ENCODE measurements at places on chromosomes 16 and 17.

DNA sequence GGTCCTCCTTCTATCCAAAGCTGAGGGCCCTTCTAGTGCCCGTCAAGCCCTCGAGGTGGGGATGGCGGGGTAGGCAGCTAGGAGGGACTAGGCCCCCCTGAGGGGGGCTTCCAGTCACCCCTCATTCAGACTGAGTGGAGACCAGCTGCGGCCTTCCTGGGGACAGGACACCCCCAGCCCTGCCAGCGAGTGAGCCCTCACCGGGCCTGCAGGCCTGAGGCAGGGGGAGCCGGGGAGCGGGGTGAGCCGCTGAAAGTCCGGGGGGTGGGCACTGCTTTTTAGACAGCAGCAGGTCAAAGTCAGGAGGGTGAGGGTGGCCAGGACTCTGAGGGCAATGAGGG lies 8.7 kb upstream of the KREMEN2 start:
- DNase-seq: no peak

DNA sequence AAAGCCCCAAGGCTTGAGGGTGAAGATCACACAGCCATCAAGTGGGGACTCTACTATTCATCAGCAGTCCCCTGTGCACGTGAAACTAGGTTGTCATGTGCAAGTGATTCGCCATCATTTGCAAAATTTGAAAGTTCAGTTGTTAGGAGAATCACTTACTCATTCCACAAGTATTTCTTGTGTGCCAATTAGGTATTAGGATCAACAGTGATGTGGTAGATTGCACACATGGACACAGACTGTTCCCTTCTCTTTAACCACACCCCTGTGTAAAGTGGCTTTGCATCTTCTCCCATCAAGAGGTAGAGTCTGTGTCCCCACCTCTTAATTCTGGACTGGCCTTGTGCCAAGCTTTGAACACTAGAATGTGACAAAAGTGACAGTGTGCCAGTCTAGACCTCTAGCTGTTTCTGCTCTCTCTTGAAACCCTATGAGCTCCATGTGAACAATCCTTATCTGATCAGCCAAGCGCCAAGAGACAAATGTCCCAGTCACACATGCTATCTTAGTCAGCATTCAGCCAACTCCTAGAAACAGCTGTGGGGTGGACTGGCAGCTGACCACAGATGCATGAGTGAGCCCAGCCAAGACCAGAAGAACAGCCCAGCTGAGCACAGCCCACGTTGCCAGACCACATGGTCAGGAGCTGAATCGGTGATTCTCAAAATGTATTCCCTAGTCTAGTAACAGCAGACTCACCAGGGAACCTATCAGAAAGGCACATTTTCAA lies 31.5 kb upstream of the SHISA9 start:
- no peak for DNase-seq

- DNase-seq: no peak
Observed at GRCh38 chr17:68507576-68507975, 4.7 kb upstream of the PRKAR1A start.

- no peak for DNase-seq
Observed at GRCh38 chr17:31499771-31500554, 108.5 kb downstream of the RAB11FIP4 start.

- no peak for DNase-seq
Observed at GRCh38 chr17:45834471-45835396, 9.9 kb upstream of the SPPL2C start.

- no peak for DNase-seq
Observed at GRCh38 chr17:5798094-5798493, 213.8 kb upstream of the NLRP1 start.

GRCh38 chr16:3874794-3875692 lies 5.5 kb downstream of the CREBBP start:
- DNase-seq: no peak

GRCh38 chr16:69618721-69619120 lies 53.0 kb downstream of the NFAT5 start:
- DNase-seq: no peak

GRCh38 chr17:64176556-64176955 lies 46.6 kb upstream of the ERN1 start:
- no peak for DNase-seq

- DNase-seq: no peak
Observed at GRCh38 chr17:78082988-78083387, 45.6 kb downstream of the TMC6 start.

GRCh38 chr16:64151990-64152767 lies 969.7 kb downstream of the CDH11 start:
- no peak for DNase-seq

DNA sequence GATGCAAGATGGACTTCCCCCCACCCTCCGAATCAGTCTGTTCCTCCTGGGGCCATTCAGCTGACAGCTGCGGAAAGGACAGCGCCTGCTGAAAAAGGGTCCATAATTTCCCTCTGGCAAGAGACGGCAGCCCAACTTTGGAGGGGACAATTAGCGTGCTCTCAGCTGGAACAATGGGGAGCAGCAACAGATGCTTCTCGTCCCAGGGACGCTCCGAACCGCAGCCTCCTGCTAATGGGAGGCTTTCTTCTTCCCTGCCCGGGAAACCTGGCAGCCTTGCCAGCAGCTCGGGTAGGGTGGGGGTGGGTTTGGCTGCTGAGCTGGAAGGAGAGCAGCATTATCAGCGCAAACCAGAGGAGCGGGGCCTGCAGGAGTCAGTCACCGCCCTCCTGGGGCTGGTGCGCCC lies 500.0 kb upstream of the SALL1 start:
- no peak for DNase-seq

GRCh38 chr17:27741971-27742575 lies 58.3 kb downstream of the NOS2 start:
- DNase-seq: no peak

- DNase-seq: no peak
Observed at GRCh38 chr16:68331879-68332410, 21.1 kb downstream of the PRMT7 start.

DNA sequence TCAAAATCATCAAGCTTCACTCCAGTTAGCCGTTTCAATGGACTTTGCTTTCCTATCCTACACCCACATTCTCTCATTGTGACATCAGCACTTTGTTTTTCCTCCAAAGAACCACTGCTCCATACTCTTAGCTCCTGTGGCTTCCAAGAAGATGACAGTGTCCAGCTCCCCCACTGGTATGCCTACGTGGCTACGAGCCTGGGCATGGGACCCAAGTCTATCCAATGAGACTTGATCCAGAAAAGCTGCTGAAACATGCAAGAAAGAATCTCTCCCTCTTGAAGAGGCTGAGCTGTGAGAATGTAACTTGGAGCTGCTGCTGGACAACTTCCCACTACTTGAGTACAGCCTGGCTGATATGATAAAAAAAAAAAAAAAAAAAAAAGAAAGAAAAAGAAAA lies 9.4 kb downstream of the TOX3 start:
- no peak for DNase-seq

DNA sequence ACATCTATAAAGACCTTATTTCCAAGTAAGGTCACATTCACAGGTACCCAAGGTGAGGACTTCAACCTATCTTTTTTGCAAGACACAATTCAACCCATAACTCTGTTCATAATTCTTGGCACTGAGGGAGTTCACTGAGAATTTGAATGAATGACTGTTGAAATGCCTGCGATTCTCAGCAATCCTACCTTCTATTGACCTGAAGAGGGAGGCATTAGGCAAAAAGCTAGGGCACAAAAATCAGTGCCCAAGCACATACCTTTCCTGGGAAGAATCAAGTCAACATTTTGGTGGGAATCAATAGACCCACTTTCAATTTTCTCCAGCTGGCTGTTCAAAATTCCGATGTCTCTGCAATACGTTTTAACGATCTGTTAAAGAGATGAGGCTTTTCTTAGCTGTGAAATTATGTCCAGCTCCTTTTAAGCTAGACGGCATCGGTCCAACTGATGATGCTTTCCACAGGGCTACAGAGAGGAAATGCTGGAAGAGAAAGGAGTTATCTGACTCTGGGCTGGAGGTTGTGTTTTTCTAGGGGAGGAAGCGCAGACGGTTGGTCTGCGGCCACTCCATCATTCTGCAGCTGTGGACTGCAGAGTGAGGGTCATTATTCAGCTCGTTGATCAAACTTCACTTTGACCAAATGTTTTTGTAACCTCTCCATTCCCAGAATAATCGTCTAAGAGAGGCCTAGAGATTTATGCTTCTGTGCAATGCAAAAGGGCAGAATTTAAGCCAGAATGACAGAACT lies 25.2 kb downstream of the BCO1 start:
- no peak for DNase-seq

DNA sequence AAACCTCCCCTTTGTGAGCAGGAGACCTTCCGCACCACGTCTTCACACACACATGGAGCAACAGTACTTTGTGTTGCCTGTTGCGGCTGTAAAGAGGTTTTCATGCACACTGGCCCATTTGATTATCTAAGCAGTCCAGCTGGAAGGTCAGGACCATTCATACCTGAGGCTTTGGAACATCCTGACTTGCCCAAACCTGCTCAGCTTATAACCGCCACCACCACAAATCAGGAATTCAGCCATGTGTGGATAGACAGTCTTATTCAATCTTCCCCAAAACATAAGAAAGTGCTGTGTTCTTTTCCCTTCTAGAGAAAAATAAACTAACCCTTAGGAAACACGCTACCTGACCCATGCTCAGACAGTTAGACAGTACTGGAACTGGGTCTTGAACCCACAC lies 81.6 kb upstream of the XYLT1 start:
- DNase-seq: no peak

DNA sequence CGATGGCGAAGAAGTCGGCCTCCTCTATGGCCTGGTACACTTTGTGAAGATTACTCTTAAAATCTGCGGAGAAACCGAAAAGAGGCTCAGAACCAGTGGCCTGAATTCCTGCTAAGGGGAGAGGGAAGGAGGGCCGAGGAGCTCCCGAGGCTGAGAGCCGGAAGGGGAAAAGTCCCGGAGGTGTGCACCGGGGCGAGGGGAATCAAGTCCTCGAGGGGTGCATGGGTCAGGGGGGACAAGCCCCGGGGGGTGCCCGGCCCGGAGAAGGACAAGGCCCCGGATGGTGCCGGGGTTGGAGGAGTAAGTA lies 495 bp downstream of the PARN start:
- no peak for DNase-seq

DNA sequence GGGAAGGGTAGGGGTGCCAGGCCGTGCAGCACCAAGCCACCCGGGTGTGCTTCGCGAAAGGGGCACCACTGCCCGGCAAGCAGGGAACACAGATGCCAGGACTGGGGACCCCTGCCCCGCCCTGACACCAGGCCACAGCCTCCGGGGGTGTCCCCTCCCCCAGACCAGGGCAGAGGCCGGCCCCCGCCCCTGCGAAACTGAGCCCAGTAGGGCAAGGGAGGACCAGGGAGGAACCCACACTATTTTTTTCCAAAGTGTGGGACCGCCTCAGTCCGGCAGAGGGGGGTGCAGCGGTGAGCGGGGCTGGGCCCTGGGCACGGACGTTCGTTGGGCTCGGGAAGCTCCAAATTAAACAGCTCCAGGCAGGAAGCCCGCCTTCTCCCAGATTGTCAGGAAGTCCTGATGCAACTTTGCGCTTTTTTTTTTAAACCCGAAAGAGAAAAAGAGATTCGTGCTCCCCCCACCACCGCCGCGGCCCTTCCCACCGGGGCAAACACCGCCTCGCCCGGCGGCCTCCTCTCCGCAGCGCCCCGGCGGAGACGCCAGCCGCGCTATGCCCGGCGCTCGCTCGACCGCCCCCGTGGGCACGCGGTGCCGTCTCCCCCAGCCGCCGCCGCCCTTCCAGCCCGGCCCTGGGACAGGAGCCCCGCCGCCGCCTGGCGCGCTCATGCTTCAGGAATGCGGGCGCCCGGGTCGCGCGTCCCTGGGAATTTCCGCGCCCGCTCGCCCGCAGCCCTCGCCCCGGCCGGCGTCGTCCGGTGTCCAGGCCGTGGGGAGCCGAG lies 755 bp downstream of the PIEZO1 start:
- DNase-seq: no peak

- no peak for DNase-seq
Observed at GRCh38 chr17:79075446-79075750, 774 bp downstream of the ENGASE start.

GRCh38 chr17:1203111-1203966 lies 23.6 kb upstream of the ABR start:
- no peak for DNase-seq

DNA sequence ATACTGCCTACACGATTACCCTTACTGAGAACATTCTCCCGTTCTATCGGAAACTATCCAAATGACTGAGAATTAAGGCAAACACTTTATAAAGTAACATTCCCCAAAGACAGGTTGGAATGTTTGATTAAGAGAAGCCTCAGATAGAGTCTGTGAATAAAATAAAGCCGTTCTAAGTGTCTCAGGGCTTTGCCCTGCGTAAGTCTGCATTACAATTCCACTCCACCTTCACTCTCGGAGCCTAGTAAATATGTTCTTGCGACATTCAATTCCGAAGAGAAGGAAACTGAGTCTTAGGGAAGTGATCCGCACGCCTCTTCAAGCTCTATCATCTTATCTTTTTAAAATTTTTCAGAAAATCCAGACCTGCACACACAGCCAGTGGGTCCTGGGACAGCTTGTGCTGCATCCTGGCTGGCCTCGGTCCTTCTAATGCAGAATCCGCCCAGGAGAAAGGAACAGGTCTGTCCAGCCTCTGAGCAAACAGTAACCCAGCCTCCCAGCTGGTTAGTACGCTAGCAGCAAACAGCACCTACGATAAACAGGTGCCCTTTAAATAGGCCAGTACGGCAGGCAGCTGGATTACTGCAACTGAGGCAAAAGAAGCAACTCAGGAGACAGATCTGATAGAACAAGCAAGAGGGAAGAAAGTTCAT lies 254.1 kb upstream of the IRX3 start:
- DNase-seq: no peak

DNA sequence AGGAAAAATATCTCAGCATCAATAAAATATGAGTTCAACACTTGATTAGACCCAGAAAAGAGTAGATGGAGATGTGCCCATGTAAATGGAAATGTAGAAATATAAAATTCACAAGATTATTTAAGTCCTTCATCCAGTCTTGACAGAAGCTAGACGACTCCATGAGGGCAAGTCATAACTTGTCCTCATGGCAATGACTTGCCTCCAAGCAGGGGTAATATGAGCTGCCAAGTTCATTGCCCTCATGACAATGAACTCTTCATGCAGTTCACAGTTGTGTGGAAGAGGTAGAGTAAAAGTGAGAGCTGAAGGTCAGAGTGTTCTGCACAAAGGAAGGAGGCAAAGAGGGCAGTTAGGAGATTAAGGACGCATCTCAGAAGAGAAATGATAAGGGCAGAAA lies 22.3 kb downstream of the CDH11 start:
- no peak for DNase-seq

DNA sequence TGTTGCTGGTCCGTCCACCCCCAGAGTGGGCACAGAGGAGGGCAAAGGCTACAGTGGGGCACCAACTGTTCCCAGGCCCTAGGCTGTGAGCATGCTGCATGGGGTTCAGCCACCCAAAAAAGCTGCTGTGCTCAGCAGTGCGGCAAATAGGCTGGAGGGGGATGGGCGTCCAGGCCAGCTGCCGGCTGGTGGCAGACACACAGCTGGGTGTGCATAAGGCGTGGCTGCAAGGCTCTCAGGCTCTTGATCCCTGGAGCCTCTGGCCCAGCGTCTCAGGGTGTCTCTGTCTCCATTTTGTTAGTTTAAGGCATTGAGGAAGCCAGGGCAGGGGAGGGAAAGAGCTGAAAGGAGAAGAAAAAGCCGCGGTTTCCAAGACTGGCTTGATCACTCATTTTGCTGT lies 8.8 kb downstream of the RPL19 start:
- no peak for DNase-seq

- DNase-seq: no peak
Observed at GRCh38 chr17:75722076-75722475, 817 bp downstream of the ITGB4 start.
